ENCODE measurements at places on chromosomes 12 and 14.
A peak's percentile ranks its signal among the peaks of the same experiment; 100 is the strongest.

DNA sequence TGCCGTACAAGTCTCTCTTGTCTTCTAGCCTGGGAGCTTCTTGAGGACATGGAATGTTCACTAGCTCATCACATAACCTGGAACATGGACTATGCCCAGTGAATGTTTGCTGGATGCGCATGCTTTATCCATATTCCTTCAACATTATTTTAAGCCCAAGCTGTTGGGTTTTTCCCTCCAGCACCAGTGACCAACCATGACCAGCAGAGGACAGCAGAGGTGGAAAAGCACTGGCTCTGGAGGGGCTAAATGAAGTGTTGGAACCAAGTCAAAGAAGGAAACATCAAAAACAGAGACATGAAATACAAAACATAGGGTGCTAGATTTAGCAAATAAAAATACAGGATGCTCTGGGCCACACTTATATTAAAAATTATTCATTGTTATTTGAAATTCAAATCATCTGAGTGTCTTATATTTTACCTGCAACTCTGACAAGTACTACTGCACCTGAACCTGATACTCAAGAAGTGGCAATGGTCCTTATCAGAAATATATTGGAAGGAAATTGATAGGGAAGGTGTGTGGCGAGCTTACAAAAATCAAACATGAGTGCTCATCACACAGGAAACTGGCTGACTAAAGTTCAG is 23.1 kb upstream of the HELB start:
- peak; percentile 19 for DNase-seq

DNA sequence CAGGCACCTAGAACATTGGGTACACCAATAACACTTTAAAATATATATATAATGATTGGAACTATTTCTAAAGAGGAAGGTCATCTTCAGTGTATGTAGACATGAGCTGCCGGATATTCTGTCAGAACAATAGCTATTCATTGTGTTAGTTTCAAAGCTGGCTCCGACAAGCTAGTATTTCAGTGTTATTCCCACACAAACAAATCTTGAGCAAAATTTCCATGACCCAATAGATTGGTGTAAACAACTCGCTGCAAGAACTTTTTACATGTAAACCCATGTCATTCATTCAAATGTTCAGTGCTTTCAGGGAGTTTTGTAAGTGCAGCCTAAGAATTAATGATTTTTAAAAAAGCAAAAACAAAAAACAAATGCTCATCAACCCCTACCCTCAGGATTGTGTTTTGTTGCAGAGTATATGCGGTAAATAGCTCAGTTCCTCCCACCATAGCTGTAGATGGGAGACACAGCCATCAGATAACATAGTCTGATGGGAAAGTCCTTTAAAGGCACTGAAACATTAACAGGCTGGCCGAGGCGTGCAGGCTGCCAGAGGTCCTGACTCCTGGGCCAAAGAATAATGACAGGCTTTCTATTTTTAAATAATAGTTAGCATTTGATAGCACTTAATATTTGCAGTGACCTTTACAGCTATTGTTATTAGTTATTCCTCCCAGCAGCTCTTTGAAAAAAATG is 150.3 kb upstream of the ARHGAP5 start:
- peak; percentile 27 for DNase-seq

GRCh38 chr12:109088818-109089217 is 4.5 kb downstream of the ALKBH2 start:
- no peak for DNase-seq

DNA sequence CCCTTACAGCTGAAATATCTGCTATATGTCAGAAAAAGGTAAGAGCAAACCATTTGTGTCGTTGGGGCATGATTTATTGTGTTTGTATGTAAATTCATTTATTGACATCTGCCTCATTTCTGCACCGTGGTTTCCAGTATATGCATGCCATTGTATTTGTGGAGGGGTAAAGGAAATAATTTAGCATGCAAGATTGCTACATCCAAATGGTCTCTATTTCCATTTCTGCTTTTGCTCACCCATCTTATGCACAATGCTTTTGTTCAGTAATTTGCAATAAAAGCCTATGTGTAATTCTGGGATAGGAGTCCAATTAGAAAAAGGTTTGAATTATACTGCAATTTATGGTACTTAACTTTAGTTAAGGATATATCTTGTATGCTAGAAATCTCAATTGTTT is 101.8 kb downstream of the UNC79 start:
- DNase-seq = no peak

DNA sequence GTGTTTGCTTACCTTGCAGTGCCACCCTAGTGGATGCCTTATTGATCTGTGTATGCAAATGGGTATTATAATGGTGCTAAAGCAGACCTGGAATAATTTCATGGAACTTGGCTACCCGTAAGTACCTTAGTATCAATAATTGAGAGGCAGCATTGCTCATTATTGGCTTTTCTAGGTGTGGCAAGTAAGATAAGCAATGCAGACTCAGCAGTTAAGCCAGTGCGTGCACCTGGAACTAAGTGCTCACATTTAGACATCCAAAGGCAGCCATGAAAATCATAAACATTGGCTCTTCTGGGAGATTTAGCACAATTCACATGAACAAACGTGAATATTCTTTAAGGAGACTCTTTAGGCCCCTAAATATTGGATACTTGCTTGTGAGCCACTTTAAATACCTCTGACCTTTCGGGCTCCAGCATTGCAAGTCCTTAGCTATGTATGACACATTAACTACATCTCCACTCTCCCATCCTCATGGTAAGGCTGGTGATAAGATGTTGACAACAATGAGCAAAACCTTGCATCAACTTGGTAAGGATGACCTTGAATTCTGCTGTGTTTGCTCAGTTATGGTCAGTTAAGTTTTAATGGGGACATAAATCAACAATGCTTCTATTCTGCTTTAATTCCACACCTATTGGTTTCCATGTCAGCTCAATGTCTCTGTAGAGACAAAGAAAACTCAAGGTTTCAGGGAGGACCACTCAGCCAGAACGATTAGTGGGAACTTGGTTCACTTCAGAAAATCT is 112.0 kb downstream of the SLC5A8 start:
- DNase-seq = no peak

GRCh38 chr12:128830505-128830893 is 6.7 kb upstream of the SLC15A4 start:
- no peak for DNase-seq

- no peak for DNase-seq
These were observed 91.8 kb downstream of the ESRRB start for GRCh38 chr14:76467711-76468155.

DNA sequence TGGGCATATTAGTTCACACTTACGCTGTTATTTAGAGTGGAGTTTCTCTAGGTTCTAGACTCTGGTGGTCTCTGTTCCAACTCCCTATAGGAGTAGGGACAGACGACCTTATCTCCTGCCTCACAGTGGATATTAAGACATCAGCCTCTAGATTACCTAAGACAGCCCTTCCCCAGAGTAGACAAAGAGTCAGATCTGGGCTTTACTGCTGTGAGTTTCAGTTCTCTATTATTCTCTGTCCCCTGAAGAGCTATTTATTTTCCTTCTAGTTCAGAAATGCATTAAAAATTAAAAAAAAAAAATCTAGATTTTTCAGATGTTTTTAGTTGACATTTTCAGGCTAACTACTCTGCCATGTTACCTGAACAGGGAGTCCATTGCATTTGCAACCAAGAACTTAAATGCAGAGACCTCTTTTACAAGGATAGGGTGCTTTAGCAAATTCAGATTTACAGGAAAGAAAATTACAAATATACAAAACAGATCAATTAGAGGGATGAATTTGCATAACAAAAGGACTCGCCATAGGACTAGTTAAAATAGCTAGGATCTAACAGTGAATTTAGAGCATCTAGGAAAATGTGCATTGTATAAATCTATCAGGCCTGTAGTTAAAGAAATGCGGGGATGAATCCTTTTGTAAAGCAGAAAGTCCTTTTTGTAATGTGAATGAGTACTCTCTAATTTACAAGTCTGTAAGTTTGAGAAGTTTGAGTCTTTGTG is 381.4 kb downstream of the APAF1 start:
- DNase-seq = no peak

- peak; percentile 5 for DNase-seq
These were observed 11.9 kb downstream of the AEBP2 start for GRCh38 chr12:19451196-19451595.

- DNase-seq = no peak
These were observed 165.4 kb downstream of the CEP128 start for GRCh38 chr14:80776186-80776585.

- DNase-seq = no peak
These were observed 1.2 kb upstream of the FKBP4 start for GRCh38 chr12:2793561-2793960.

- DNase-seq = no peak
These were observed 63.6 kb downstream of the TTLL5 start for GRCh38 chr14:75724414-75725204.

DNA sequence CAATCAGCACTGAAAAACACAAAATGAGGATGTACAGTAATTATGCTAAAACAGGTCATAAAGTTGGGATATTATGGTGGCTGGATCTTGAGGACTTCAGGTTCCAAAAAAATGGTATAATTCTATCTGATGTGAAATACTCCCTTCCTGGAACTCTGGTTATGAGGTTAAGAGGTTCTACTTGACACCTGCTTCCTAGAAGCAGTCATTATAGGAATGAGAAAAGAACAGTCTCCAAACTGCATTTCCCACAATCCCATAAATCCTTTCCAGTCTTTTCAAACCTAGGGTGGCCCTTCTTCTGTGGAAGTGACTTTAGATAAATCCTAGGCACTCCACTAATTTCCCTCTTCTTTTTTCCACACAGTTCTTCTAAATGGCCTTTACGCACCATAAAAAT is 63.7 kb upstream of the OR10AD1 start:
- DNase-seq = no peak

DNA sequence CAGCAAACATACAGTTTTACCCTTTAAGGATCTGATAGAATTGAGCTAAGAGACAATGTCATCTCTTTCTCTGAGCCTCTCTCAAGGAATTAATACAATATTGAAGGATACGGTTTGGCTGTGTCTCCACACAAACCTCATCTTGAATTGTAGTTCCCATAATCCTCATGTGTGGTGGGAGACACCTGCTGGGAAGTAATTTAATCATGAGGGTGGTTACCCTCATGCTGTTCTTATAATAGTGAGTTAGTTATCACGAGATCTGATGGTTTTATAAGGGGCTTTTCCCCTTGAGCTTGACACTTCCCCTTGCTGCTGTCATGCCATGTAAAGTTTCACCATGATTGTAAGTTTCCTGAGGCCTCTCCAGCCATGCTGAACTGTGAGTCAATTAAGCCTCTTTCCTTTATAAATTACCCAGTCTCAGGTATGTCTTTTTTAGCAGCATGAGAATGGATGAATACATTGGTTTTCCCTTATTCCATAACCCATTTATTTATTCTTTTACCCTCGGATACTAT is 47.6 kb downstream of the TMEM30B start:
- no peak for DNase-seq

GRCh38 chr12:48995086-48995879 is 3.9 kb downstream of the DDN start:
- DNase-seq = peak; percentile 87

- no peak for DNase-seq
These were observed 85.3 kb upstream of the BCL11B start for GRCh38 chr14:99357151-99357915.

GRCh38 chr12:121898287-121898686 is 9.7 kb downstream of the PSMD9 start:
- no peak for DNase-seq

DNA sequence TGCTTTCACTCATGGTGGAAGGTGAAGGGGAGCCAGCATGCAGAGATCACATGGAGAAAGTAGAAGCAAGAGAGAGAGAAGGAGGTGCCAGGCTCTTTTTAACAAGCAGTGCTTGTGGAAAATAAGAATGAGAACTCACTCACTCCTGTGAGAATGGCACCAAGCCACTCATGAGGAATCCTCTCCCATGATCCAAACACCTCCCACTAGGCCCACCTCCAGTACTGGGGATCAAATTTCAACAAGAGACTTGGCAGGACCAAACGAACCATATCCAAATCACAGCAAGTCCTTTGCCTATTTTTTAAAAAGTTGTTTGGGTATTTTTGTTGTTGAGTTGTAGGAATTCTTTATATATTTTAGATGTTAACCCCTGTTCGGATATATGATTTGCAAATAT is 245.9 kb upstream of the ARID2 start:
- no peak for DNase-seq

DNA sequence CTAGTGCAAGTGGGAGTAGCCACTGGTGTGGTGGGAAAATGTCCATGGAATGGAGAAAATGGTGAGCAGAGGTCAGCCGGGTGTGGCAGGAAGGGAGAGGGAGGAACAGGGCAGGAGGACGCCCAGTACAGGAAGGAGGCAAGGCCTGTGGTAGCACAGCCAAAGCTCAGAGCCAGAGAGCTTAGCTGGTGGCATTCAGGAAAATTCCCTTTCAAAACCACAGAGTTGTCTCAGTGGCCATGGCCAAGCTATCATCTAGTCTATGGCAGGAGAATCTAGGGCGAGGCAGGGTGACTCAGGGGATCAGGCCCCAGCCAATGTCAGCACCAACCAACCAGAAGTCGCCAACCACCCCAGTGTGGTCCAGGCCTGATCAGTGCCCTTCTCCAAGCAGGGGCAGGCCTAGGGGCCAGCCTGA is 67.7 kb upstream of the DDX11 start:
- peak; percentile 93 for DNase-seq

GRCh38 chr12:129550353-129550752 is 353.5 kb downstream of the TMEM132D start:
- DNase-seq = no peak

DNA sequence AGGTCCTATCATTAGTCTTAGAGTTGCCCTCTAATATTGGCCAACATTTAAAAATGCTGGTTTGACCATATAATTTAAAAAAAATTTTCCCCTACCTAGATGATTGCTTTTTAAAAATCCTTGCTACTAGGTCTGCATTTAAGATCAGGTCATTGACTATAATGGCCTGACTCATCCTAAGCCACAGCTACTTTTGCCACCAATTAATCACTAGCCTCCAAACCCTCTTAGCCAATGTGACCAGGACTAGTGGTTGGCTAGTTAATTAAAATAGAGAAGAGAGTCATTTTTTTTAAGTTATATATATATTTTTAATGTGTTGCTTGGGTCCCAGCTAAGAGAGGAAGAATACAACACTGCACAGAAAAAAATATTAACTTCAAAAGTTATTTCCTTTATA is 57.5 kb downstream of the SOS2 start:
- no peak for DNase-seq

Data from Daoy (cell line).